NCI-H2081 treated with DMSO at 0.1 percent for 48 hours (cell line): ENCODE measurements at places on chromosomes 11 and 22.

GRCh38 chr11:113778111-113778910, 1.3 kb upstream of the CLDN25 start:
- DNase-seq, result peak; percentile 84

DNA sequence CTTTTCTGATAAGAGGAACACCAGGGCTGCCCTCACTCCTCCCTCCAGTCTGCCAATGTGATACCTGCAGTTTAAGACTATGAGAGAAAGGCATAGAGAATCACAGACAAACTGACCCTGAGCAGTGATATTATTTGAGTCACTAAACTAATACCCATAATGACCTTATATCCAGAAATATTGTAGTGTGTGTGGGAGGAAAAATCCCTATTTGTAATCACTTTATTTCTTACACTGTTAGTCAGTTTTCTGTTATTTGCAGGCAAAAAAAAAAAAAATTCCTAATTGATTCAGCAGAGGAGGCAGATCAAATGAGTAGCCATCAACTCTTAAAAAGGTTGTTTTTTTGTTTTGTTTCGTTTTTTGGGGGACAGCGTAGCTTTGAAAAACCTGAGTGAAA, 82.5 kb downstream of the MAML2 start:
- no peak for DNase-seq

DNA sequence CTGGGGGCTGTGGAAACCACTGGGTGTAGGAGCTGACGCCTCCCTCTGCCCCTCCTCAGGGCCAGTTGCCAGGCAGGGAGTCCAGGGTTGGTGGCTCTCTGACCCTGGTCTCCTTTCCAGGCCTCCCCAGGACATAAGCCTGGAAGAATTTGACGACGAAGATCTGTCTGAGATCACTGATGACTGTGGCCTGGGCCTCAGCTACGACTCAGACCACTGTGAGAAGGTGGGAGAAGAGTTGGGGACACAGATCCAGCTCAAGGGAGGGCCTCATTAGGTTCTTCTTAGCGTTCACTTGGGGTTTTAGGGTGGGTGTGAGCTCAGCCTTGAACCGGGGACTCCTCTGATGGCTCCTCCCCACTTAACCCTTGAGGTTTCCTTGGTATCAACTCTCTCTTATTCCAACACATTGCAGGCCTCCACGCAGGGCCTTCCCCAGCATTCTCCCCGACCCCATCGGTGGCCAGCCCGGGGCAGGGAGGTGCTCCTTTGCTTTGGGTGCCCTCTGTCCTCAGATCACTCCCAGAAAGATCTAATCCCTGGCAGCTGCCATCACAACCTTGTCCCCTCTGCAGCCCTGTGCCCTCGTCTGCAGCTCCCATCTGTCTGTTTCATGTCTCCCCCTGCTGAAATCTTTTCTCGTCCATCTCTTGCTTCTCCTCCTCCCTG, 1.2 kb downstream of the MAPK8IP2 start:
- no peak for DNase-seq

DNA sequence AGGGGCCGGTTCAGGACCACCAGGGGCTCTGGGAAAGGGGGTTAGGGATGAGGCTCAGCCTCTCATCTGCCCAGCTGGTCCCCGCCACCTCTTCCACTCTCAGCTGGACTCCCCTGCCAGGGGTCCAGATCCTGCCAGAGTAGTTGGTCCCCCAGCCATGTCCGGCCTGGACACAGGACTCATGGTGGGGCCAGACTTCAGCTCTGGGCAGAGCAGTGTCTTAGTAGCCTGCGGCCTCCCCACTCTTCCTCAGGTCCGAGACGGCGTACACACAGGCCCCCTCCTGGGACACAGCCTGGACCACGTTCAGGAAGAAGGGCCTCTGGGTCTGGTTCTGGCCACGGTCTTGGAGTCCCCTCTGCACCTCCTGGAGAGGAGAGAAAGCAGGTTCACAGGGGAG, 25.1 kb downstream of the GGT5 start:
- DNase-seq, result no peak

DNA sequence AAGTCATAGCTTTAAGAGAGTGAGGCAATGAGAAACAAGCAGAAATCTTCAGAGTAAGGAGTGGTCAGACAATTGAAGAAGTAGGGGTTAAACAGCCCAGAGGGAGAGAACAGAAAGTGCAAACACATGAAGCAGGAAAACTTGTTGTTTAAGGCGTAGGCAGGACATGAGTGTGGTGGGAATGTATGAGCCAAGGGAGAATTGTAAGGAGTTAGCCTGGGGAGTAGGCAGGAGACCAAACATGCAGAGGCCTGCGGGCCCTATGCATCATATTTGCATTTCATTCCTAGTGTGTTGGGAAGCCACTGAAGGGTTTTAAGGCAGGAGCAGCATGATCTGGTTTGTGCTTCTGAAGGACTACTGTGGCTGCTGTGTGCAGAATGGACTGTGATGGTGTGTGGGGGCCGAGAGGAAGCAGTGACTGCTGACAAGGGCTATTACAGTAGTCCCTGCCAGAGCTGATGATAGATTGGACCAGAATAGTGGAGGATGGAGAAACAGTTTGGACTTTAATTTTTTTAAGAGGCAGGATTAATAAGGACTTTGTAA, 179.9 kb upstream of the C11orf87 start:
- no peak for DNase-seq

GRCh38 chr11:8233691-8234424, 29.8 kb downstream of the LMO1 start:
- DNase-seq, result no peak

- no peak for DNase-seq
Measured at GRCh38 chr22:44759001-44759400, 6.6 kb downstream of the ARHGAP8 start.

- no peak for DNase-seq
Measured at GRCh38 chr11:22666688-22667439, 453 bp downstream of the GAS2 start.

DNA sequence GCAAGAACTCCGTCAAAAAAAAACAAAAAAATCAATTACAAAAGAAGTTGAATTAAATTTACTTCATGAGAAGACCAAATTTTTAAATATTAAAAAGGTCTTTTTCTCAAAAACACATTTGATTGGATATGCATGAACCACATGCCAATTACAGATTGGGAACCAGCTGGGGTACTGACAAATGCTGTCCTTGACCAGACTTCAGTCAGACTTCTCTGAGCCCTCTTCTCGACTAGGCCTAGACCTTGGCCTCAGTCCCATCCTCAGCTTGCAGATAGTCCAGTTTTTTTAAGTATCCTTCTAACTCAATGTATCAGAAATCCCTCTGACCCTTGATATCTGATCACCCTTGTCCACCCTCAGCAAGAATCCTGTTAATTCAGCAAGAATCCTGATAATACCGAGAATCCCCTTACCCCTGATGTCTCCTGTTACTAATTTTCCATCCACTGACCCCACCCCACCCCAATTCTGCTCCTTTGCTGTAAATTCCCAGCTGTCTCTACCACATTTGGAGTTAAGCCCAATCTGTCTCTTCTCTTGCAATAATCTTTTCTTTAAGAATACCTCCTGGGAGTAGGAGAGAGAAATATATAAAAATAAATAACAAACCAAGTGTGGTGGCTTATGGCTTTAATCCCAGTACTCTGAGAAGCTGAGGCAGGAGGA, 30.9 kb downstream of the OR4D9 start:
- no peak for DNase-seq

- no peak for DNase-seq
Measured at GRCh38 chr11:114163229-114163631, 103.7 kb downstream of the ZBTB16 start.

GRCh38 chr11:111566324-111566723, 25.8 kb downstream of the LAYN start:
- no peak for DNase-seq

GRCh38 chr11:128324531-128325141, 262.7 kb downstream of the ETS1 start:
- no peak for DNase-seq

DNA sequence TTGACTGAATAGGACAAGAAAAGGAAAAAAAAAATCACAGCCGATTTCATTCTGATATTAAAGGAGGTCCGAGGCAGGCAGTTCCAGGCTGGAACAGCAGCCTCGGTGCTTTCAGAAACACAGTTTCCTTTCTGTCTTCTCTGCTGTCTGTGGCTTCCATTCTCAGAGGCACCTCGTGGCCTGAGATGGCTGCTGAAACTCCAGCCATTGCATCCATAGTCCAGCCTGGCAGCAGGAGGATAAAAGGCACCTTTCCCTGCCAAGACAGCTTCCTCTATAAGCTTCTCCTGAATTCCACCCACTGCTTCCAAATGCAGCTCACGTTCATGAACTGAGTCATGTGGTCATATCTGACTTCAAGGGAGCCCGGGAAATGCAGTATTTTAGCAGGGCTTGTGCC, 390.5 kb downstream of the TBC1D22A start:
- no peak for DNase-seq

DNA sequence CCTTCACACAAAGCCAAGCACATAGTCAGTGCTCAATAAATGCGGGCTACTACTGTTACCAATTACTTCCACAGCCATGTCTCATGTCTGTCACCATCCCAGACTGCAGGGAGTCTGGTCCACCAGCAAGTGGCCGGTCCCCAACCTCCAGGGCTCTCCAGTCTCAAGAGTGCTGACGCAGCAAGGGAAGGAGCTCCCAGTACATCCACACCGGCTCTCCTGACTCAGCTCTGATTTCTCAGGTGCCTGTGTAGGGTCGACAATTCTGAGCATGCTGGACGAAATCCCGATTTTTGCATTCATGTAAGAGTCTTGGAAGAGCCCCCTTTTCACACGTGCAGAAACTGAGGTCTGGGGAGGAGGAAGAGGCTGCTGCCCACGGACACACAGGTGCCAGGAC, 10.3 kb upstream of the NEFH start:
- DNase-seq, result no peak

GRCh38 chr11:121890946-121891515, 225.0 kb downstream of the BLID start:
- no peak for DNase-seq

GRCh38 chr11:59192446-59193020, 20.2 kb downstream of the MPEG1 start:
- DNase-seq, result no peak

- no peak for DNase-seq
Measured at GRCh38 chr22:19801340-19802000, 40.9 kb downstream of the TBX1 start.

- no peak for DNase-seq
Measured at GRCh38 chr22:19776433-19777031, 16.0 kb downstream of the TBX1 start.

DNA sequence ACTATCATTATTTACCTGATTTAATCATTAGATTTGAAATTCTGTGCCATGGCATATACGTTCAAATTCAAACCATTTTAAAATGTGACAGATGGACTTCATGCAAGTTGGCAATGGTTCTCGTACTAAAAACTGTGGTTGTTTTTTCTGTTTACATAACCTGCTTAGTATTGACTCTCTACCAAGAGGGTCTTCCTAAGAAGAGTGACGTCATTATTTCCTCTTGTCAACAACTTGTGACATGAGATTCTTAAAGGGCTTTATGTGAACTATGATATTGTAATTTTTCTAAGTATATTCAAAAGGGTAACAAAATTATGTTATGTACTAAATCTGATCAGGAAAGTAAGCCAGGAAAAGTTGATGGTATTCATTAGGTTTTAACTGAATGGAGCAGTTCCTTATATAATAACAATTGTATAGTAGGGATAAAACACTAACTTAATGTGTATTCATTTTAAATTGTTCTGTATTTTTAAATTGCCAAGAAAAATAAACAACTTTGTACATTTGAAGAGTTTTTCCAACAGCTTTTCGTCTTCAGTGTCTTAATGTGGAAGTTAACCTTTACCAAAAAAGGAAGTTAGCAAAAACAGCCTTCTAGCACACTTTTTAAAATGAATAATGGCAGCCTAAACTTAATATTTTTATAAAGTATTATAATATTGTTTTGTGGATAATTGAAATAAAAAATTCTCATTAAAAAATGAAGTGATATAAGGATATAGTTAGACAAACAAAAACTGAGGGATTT, 87.0 kb downstream of the GRK3 start:
- DNase-seq, result no peak

- no peak for DNase-seq
Measured at GRCh38 chr11:1302041-1302460, 7.4 kb downstream of the TOLLIP start.

- DNase-seq, result no peak
Measured at GRCh38 chr11:65414776-65415498, 7.7 kb upstream of the NEAT1 start.

- no peak for DNase-seq
Measured at GRCh38 chr11:71212871-71213559, 39.4 kb downstream of the SHANK2 start.

GRCh38 chr11:61577383-61578118, 3.3 kb downstream of the SYT7 start:
- no peak for DNase-seq

DNA sequence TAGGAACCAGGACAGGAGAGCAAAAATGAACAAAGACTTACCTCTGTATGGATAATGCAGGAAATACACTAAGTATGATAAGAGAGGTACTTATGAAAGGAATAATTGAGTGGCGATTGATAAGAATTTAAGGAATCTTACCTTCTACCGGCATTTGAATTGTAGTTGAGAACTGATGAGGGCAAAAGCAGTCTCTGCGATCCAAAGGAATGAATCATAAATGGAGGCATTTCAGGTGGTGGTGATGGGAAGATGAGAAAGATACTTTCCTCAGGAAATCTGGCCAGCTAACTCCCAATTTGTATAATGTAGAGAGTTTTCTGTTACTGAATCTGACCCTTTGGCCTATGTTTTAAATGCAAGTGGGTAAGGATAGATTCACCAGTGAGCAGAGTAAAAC, 71.9 kb upstream of the C11orf87 start:
- no peak for DNase-seq

GRCh38 chr22:35197886-35198285, 59.4 kb upstream of the HMGXB4 start:
- DNase-seq, result no peak

DNA sequence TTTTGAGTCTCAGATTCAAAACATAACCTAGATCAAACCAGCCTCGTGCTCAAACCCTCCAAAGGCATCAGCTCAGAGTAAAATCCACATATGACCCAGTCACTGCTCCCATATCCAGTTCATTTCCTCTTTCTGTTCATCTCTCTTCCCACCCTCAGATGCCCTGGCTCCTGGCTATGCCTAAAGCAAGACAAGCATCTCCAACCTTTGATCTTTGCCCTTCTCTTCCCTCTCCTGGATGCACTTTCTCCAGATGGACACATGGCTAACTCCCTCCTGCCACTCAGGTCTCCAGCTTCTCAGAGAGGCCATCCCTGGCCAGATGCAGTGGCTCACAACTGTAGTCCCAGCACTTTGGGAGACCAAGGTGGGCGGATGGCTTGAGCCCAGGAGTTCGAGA, 14.3 kb upstream of the CREB3L1 start:
- no peak for DNase-seq

- no peak for DNase-seq
Measured at GRCh38 chr11:129538323-129538722, 162.7 kb downstream of the BARX2 start.
